ENCODE measurements at places on chromosomes 1 and 21. TPM values are rescaled to one million over a fixed set of nuclear protein-coding genes. Genes with fewer than 3 reads are reported as not detected.

AGO3 gene
- total RNA-seq = 29.0 TPM

CEP85 gene
- 9.9 TPM for total RNA-seq

SEC16B gene
- 3.6 TPM for total RNA-seq

RNF223 gene
- not detected for total RNA-seq

ZCCHC17 gene
- total RNA-seq = 40.1 TPM

OR10J1 gene
- total RNA-seq = not detected

S100A8 gene
- total RNA-seq = not detected

TFF2 gene
- total RNA-seq = not detected

IFNAR2 gene
- 9.5 TPM for total RNA-seq

ETV3L gene
- not detected for total RNA-seq

HMCN1 gene
- 41.3 TPM for total RNA-seq

C1QC gene
- not detected for total RNA-seq

SPRR4 gene
- not detected for total RNA-seq

TSPEAR gene
- total RNA-seq = not detected

SLC16A4 gene
- total RNA-seq = 10.4 TPM

TESK2 gene
- total RNA-seq = 0.60 TPM

TTC34 gene
- total RNA-seq = 0.18 TPM

GJA9 gene
- not detected for total RNA-seq

SYNC gene
- total RNA-seq = 61.5 TPM

PER3 gene
- total RNA-seq = 4.5 TPM

C1QTNF12 gene
- 0.92 TPM for total RNA-seq

TNFSF4 gene
- 19.4 TPM for total RNA-seq

DUSP23 gene
- 10.6 TPM for total RNA-seq

CLCA4 gene
- not detected for total RNA-seq

BRINP2 gene
- under 0.01 TPM for total RNA-seq

EFNA1 gene
- total RNA-seq = 0.37 TPM

ELAPOR1 gene
- total RNA-seq = 0.89 TPM
